ENCODE measurements at places on chromosomes 13 and 19.

DNA sequence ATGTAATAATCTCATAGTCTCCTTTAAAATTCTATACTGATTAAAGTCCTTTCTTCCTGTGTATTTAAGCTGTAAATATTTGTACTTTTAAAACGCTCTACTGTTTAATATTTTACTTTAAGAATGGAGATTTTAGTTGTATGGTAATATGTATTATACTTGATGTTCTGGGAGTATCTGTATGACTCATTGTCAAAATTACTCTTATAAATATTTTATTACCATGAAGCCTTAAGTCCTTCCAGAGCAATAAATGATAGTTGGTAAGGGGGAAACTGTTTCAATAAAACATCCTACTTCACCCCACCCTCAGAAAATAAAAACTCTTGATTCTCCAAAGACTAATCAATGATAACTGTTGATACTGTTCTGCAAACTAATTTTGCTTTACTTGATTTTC is 6.4 kb downstream of the PCDH9 start:
- no peak for DNase-seq

GRCh38 chr13:53953183-53953582 is 924.6 kb downstream of the OLFM4 start:
- DNase-seq = no peak

DNA sequence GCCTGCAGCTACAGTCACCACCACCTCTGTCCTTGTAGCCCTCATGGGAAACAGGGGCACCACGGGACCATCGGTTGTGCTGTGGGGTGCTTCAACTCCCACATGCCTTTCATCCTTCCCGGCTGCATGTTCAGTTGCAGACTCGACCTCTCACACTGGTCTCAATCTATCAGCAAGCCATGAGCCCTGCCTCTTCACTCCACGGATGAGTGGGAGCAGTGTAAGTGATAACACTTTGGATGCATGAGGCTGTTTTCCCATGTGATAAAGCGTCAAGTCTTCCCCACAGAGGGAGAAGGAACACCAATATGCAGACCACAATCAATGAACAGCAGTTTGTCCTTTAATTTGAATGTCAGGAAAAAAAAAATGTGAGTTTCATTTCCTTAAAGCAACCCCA is 12.2 kb downstream of the SERP2 start:
- no peak for DNase-seq

DNA sequence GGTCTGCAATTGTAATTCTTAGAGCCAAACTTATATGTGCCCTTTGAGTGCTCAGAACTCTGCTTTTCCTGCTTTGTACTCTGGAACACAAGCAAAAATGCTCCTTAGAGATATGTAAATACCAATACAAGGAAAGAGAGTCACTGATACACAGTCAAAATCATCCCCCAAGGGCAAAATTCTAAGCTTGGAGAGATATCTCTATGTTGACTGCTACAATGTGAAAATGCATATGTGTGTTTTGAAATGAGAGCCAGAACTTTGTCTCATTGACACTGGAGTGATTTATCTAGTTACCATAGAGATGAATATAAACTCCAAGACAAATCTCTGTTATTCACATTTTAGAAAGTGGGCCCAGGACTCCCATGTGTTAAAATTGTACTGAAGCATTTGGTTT is 494.8 kb upstream of the SLITRK1 start:
- no peak for DNase-seq

GRCh38 chr13:103883164-103883563 is 816.9 kb upstream of the SLC10A2 start:
- DNase-seq = peak; percentile 98

DNA sequence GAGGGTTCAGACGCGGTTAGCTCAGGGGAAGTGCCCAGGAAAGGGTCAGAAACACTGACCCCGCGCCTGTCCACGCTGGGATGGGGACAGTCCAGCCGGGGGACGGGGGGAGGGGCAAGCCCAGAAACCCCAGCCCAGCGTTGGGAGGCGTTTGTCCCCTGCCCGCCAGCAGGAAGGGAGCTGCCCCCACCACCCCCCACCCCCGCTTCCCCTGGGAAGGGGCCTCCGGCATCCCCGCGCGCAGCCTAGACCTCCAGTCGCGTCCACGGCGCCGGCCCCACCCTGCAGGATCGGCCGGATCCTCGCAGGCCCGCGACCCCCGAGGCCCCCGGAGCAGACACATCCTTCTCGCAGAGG is 277 bp downstream of the GIPC1 start:
- DNase-seq = no peak

- peak; percentile 46 for DNase-seq
Observed at GRCh38 chr19:12757544-12758274, 6.1 kb downstream of the BEST2 start.

DNA sequence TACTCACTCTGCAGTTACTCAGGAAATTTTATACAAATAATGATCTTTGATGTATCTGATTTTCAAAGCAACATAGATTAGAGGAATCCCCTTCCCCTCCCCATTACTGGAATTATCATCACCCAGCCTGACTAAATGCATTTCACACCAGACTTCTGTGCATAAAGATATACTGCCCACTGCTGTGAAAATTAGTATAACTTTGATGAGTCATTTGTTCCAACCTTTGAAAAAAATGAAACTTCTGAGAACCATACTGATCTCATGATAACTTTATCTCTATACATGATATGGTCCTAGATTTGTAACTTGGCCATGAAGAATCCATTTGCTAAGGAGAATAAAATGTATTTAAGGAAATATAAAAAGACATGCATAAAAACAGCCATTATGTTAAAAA is 63.9 kb downstream of the GPC6 start:
- DNase-seq = peak; percentile 7

- no peak for DNase-seq
Observed at GRCh38 chr13:79709471-79709870, 228.5 kb downstream of the NDFIP2 start.

DNA sequence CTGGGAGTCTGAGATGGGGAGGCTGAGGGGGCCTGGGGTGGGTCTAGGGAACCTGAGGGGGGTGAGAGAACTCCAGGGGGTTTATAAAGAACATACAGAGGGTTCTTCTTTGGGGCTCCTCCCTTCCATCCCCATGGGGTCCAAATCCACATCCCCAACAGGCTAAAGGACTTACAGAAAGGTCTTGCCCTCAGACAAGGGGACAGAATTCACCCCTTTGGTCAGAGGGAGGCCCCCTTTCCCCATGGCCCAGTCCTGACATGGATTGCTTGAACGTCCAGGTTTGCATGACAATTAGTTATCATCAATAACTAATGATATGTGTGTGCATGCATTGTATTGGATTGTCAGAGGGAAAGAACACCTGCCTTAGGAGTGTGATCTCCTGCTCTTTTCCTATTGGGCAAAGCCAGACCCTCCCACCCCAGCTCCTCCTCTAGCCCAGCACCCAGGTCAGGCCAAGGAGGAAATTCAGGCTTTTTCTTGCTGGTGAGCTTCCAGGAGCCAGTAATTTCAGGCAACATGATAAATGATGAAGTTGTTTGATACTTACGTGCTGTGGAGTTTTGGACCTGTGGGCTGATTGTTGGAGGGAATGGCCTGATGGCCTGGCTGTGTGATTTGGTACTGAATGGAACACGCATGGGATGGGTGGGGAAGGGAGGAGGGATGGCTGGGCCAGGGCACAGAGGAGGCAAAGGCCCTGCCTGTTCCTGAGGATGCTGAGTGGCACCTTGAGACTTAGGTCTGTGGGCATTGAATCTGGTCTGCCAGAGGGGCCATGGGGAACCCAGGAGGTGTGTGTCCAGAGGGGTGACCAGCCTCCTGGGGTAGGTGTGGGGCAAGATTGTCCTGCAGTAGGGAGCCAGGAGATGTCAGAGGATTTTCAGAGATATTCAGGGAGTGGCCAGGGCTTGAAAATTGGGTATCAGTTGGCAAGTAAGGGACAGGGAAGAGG is 1.1 kb downstream of the KLHL26 start:
- DNase-seq = peak; percentile 12

DNA sequence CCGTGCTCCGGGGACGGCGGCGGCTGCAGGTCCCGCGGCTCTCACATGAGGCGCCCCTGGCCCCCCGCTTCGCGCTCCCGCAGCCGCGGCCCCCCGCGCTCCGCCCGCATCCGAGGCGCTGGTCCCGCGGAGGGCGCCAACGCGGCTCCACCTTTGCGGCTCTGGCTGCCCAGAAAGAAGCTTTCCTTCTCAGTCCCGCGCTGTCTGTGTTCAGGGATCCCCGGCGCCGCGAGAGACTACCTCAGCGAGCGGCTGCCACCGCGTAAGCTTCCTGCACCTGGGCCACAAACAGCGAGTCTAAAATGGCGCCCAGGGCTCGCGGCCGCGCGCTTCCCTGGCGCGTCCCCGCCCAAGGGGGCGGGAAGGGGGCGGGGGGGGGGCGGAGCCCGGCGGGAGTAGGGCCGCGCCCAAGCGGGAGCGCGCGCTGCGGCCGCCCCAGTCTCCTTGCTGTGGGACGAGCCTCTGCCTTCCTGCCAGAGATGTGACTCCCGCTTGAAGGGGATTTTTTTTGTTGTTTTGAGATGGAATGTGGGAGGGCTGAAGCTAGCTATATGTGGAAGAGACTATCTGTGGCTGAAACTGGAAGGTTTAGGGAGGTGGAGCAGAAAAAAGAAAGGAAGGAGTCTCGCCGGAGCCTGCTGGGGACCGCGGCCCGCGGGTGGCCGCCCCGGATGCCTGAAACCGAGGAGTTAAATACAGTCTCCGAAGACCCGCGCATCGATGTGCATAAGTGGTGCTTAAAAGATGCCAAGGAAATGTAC is at the start of gene FBXL3:
Gene FBXL3, minus strand, starts transcription at position 299 of the 761 bp plus-strand sequence. CDS start 5,299 bp downstream, outside the sequence.
- DNase-seq = peak; percentile 90

GRCh38 chr13:71906448-71906847 is 39.4 kb upstream of the DACH1 start:
- no peak for DNase-seq

- no peak for DNase-seq
Observed at GRCh38 chr19:2827840-2828489, 8.3 kb downstream of the ZNF554 start.

DNA sequence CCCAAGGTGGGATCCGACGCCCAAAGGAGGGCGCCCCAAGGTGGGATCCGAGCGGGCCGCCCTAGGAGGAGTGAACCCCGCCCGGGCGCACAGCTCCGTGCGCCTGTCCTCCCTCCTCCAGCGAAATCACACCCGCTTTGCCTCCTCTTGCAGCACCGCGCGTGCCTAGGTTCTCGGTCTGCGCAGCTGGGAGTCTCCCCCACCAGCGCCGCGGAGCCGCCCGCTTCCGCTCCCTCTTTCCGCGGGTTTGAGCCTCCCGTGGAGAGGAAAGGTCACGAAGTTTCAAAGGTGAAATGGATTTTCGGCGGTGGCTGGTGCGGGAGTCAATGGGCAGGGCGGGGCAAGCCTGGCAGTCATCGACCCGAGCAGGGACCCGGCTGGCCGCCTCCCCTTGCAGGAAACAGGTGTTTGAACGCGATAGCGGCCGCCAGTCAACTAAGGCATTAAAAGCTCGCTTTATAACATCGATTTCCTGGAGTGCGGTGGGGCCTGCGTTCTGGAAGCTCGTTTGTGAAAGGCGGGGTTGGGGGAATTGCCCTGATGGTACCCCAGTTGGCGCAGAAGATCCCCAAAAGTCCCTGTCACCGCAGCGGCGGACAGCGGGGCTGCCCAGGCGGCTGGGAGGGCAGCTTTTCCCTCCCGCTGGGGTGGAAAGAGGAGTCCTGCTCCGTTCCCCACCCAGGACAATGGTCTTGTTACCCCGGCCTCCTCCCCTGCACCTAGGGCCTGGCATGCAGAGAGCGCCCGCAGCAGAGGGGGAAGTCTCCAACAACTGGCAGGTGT is 9.0 kb upstream of the SOX1 start:
- DNase-seq = no peak

DNA sequence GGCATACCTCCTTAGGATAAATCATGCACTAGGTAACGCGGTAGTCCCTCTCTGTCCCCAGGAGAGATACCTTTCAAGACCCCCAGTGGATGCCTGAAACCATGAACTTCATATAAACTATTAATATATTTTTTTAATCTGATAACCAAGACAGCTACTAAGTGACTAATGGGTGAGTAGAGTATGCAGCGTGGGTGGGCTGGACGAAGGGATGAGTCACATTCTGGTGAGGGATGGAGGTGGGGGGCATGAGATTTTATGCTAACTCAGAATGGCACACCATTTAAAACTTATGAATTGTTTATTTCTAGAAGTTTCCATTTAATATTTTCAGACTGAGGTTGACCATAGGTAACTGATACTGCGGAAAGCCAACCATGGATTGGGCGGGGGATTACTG is 46.2 kb downstream of the CDK8 start:
- DNase-seq = peak; percentile 68

DNA sequence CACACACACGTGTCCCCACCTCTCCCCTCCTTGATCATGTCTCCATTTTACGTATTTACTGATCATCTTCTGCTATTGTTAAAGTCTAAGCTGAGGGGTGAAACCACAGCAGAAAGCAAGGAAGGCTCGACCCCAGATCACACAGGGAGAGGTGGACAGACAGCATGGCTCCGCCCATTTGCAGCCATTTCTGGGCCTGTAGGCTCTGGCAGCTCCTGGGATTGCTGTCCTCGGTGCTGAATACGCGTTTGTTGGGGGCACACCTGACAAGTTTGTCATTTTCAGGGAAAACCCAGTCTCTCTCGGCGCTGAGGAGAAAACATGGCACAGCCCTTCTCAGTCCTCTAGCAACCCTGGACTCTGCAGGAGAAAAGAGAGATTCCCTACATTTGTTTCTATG is 8.0 kb downstream of the TMEM86B start:
- no peak for DNase-seq

DNA sequence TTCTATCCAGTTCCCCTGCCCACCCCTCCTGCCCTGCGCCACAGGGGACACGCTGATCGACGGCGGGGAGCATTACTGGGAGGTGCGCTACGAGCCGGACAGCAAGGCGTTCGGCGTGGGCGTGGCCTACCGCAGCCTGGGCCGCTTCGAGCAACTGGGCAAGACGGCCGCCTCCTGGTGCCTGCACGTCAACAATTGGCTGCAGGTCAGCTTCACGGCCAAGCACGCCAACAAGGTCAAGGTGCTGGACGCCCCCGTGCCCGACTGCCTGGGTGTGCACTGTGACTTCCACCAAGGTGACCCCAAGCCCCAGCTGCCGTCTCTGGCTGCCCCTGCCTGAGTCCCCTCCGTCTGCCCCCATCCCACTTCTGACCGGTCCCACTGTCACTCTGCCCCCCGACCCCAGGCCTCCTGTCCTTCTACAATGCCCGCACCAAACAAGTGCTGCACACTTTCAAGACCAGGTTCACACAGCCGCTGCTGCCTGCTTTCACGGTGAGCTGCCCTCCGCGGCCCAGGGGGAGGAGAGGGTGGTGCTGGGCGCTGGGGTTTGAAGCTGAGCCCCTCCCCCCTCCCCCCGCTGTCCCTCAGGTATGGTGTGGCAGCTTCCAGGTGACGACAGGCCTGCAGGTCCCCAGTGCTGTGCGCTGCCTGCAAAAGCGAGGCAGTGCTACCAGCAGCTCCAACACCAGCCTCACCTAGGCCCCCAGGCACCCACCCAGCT is 15.5 kb downstream of the STAP2 start:
- DNase-seq = no peak
